ENCODE measurements at places on chromosomes 5 and 9. TPM values are rescaled to one million over a fixed set of nuclear protein-coding genes. Genes with fewer than 3 reads are reported as not detected.

GRCh38 chr5:53246042-53246836 is 136.7 kb upstream of the MOCS2 start:
- DNase-seq = no peak

DNA sequence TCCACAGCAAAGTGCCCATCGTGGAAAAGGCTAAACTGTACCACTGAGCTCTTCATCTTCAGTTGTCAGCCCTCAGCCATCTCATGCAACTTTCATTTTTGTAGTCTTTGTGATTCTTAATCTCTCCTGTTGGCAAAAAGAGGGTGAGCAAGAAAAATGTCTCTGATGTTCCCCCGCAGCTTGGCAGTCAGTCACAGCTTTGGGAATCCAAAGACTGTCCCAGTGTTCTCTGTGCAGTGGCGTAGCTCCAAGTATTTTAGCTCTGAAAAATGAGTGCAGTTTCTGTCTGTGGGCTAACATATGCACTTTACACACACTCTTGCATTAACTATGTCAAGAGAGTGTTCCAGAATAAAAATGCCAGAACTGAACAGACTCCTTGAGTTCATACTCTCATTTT is 372.2 kb downstream of the TMEM232 start:
- DNase-seq = no peak

DNA sequence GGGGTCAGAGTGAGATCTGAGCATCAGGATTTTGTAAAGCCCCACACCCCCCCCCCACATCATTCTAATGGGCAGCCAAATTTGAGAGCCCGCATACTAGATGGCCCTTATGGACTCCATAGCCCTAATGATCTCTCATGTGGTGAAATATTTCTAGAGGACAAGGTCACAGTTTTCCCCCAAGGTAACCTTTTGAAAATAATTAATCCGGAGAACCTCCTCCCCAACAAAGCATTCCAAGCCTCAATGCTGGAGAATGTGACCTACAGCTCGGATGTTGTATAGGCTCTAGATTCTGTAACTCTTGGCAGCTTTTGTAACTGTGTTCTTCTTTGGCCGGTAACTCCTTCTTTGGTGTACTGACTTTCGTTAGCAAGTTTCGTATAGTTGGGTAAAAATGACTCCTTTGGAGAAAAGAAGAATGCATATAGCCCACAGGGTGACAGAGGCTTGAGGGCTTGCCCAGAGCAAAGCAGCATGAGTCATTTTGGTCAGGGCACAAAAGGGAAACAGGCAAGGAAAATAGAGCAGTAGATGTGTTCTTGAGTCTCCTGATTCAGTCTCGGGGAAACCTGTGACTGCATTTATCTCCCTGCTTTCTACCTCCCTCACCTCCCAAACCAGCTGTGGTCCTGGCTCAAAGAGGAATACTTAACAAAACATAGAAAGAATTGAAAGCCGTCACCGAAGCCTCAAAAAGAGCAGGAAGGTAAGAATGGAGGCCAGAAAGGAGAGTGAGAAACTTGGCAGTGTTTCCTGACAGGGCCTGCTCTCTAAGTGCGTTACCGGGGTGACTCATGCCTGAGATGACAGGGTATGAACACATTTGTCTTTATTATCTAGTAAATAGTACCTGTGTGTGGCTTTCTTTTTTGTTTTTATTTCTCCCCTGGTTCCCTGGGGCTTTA is 6.6 kb upstream of the XPA start:
- no peak for DNase-seq

- DNase-seq = no peak
Observed at GRCh38 chr9:26034786-26035185, 356.5 kb upstream of the TUSC1 start.

SHISAL2B gene
- not detected for total RNA-seq

RGP1 gene
- total RNA-seq = 21.3 TPM

NDUFB6 gene
- total RNA-seq = 134 TPM

EFNA5 gene
- 17.0 TPM for total RNA-seq

FAM151B gene
- 1.8 TPM for total RNA-seq

ARL10 gene
- 4.0 TPM for total RNA-seq

Data from right atrium auricular region (tissue), 2 donors.